ENCODE measurements at places on chromosomes 4 and X.

DNA sequence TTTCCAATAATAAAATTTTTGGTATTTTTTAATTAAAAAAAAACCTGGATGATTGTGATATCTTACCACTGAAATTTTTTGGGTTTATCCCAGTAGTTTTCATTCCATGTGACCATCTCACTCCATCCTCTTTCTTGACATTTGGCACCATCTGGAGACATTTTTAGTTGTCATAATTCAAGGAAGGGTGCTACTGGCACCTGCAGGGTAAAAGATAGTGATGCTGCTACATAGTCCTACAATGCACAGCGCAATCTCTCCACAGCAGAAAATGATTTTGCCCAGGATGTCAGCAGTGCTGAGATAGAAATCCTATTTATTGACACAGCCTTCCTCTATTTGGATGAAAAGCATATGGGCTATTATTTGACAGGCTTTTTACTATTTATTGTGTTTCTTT is 79.3 kb downstream of the RBPJ start:
- DNase-seq = no peak

- no peak for DNase-seq
Observed at GRCh38 chr4:35500812-35501211, 743.5 kb downstream of the ARAP2 start.

DNA sequence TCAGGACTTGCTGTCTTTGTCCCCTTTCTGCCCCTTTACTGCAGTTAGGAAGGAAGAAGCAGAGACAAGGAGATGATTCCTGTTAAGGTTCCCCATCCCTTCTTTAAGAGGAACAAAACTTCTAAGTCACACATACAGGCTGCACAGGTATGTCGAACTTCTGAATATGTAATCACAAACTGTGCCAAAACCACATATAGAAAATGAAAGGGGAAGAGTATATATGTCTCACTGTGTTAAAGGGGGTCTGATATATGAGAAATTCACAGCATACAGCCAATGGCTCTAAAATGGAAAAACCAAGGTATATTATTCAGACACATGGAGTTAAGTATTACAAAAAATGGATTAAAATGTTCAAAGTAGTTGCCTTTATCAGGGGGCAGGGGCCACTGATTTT is 11.7 kb downstream of the CFAP97 start:
- DNase-seq = no peak

DNA sequence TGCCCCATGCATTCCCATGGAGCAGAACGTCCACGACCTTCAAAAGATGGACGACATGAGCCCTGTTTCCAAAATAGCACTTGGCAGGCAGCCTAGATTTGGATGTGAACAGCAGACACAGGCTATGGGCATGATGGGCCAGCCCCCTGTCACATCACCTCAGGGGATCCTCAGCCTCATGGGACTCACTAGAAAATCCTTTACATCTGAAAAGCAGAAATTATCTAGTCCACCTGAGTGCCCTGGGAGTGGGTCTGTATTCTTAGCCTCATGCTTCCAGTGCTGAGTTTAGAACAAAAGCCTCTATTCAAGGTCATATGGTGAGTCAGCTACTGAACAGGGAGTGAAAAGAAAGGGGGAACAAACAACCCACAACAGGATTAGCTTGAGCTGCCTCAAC is 35.8 kb downstream of the GRIA3 start:
- DNase-seq = no peak

DNA sequence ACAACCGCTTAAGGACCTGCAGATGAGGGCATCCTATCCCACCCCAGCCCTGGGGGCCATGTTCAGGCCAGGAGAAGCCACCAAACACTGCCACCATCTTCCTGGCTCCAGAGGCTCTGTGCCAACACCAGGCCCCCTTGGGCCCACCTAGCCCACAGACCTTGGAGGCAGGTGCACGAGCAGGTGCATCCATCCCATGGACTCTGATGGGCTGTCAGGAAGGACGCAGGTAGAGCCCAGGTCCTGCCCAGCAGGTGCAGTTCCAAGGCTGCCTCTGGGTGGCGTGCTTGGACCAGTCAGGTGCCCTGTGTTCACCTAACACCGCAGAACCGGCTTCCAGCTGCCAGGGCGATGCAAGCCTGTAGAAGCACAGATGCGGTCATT is 22.8 kb upstream of the PDE6B start:
- DNase-seq = no peak

DNA sequence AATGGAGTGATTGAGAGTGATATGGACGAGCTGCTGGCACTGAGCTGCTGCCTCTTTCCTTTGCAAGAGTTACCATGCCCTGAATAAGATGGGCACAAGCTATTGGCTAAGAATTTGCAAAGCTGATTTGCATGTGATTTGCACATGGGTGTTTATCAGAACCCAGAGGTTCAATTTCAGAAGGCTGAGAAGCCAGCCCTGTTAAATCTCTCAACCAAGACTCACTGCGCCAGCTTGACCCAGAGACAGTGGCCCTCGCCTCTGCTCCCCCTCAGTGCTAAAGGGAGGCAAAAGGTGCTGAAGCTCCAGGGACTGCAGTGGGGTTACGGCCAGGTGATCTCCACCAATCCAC is 701 bp downstream of the ARHGAP4 start:
- no peak for DNase-seq

- no peak for DNase-seq
Observed at GRCh38 chrX:56800801-56801200, 71.8 kb downstream of the NBDY start.

DNA sequence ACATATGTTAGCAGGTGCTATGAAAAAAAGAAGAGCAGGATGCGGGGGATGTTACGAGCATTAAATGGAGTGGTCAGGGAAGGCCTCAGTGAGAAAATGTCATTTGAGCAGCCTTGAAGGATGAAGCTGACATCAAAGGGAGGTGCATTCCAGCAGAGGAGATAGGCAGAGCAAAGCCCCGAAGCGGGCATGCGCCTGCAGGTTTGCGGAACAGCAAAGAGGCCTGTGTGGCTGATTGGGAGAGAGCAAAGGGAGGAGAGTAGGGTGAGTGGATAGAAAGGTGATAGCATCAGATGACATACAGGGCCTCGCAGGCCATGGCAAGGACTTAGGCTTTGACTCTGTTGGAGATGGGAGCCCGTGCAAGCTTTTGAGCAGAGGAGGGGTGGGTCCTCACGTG is 95.4 kb upstream of the GPR50 start:
- DNase-seq = no peak

- DNase-seq = no peak
Observed at GRCh38 chr4:82044141-82044993, 329.4 kb downstream of the HNRNPD start.

DNA sequence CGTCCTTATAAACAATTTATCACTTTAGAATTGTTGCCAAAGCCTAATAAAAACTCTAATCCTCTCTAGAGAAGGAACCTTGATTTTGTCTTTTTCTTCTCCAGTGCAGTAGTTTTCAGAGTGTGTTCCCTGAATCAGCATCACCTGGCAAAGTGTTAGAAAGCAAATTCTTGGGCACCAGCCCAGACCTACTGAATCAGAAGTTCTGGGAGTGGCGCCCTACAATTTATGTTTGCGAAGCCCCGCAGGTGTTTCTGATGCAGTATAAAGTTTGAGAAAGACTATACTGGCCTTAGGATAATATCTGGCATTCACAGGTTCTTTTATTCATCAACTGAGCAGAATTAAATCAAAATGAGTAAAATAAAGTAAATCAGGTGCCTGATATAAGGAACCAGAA is 645.8 kb upstream of the ATOH1 start:
- DNase-seq = no peak

- no peak for DNase-seq
Observed at GRCh38 chr4:20847124-20847747, 147.0 kb downstream of the PACRGL start.

- DNase-seq = peak; percentile 41
Observed at GRCh38 chr4:8537041-8537461, 43.1 kb upstream of the GPR78 start.

DNA sequence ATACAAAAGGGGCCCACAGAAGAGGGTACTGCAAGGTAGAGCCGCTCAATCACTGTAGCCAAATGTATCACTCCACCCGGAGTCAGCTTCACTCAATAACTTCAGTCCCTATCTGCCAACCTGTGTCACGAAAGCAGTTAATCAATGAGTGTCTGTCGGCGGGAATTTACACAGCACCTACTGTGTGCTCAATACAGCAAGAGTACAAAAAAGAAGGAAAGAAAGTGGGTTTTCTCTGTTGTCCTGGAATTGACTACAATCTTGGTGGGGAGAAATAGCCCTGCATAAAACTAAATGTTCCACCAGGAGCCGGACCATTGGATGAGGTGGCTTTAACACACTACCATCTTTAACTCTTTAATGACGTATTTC is 780 bp upstream of the NKRF start:
- DNase-seq = no peak

- no peak for DNase-seq
Observed at GRCh38 chrX:53065104-53065503, 16.5 kb downstream of the GPR173 start.

DNA sequence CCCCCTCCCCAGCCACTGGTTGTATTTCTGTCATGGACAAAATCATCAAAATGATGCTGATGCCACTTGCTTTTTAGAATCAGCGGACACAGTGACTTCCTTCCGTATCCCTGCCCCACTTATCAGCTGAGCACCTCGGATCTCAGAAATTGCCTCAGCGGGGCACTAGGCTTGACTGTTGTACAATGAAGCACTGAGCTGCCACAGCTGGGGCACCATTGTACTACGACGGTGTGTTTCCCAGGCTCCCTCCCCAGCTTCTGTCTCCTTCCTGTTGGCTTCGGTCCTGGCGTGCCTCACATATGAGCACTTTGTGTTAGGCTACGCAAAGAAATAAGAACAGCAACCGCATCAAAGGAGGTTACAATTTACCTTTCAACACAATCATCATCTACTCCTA is 82.4 kb downstream of the F11 start:
- DNase-seq = no peak

- no peak for DNase-seq
Observed at GRCh38 chrX:6683353-6683752, 148.4 kb upstream of the VCX3A start.

GRCh38 chrX:40090961-40091360 is 6.8 kb downstream of the BCOR start:
- no peak for DNase-seq

DNA sequence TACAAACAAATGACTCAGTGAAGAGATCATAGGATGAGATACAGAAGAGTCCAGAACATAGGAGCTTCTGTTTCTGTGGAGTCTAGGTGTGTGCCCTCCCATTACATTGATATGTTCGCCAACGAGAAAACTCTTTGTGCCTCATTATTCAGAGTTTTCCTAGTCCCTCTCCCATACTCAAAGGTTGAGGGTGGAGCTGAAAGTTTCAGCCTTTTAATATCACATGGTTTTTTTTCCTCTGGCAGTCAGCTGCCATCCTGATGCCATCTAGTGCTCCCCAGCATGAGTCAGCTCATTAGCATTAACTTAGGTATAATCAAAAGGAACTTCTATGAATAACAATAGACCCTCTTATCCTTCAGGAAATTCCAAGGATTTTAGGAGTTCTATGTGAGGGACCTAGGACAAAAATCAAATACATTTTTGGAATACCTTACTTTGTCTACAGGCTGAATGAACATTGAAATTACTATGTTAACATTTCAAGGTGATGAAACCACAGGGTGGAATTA is 559.6 kb upstream of the AMOT start:
- DNase-seq = no peak

DNA sequence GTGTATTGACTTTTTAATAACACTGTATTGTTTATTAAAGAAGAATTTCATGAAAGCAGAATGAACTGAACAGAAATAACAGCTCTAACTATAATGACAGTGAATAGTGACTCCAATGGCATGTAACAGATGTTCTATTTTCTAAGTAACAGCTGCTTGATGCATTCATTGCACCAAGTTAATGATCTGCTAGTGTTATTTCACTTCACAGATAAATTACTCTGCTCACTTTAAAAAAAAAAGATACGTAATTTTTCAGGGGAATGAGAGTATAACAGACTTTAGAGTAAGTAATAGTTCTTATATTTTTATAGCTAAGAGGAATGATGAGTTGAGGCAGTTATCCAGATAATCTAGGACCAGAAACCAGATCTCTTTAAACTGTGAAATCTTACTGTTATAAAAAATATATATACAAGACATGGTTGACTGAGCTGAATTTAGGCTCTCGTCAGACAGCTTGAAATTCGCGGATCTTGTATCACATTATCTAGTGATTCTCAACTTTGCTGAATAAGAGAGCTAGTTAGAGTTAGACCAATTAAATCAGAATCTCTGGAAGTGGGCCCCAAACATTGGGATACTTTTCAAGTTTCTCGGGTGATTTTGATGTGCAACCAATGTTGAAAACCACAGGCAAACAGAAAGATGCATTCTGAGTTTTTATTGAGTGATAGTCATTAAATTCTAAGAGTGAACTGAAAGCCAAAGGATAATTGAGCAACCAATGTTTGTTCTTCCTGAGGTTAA is 840.7 kb downstream of the DMD start:
- no peak for DNase-seq

DNA sequence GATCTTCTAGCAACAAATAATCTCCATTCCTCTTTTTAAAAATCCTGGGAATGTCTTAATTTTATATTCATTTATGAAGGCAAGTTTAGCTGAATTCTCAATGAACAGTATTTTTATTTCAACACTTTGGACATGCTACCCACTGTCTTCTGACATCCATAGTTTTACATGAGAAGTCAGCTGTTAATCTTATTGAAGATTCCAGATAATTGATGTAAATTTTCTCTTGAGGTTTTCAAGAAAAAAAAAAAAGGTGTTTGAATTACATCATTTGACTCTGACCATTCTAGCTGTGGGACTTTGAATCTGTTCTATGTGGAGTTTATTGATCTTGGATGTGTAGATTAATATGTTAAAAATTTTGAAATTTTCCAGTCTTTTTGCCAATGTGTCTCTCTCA is 28.0 kb downstream of the PDHA2 start:
- no peak for DNase-seq

GRCh38 chr4:37388681-37389365 is 144.3 kb downstream of the NWD2 start:
- no peak for DNase-seq

GRCh38 chr4:128916832-128917231 is 107.3 kb downstream of the JADE1 start:
- DNase-seq = no peak

DNA sequence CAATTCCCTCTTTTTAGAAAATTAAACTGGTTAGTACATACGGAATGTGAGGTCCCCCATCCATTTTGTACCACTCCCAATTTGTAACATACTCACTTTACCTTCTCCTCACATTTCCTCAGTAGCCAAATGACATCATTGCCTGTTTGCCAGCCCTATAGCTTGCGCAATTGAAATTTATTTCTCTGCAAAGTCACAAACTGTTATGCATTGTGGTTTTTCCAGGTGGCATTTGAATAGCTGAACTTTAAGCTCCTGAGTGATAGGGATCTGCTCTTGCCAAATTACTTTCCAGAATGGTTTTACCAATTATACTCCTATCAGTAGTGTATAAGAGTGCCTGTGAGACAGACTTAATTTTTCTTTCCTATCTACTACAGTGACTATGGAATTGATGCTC is 7.7 kb downstream of the COL4A5 start:
- no peak for DNase-seq

Measured in fibroblast of skin of left quadriceps (primary cell).